H9 (cell line): ENCODE measurements at places on chromosomes 1 and 21. TPM values are rescaled to one million over a fixed set of nuclear protein-coding genes. Genes with fewer than 3 reads are reported as not detected.

UBE2G2 gene
- 106 and 121 TPM in 2 replicates for total RNA-seq

FCGR3A gene
- not detected in 2 replicates for total RNA-seq

RGSL1 gene
- not detected in 2 replicates for total RNA-seq

SPRR1B gene
- not detected in 2 replicates for total RNA-seq

NOS1AP gene
- 8.1 and 8.4 TPM in 2 replicates for total RNA-seq

TRAPPC10 gene
- 27.9 and 32.9 TPM in 2 replicates for total RNA-seq

PROX1 gene
- total RNA-seq: 0.72 and 0.83 TPM in 2 replicates

DNAJC6 gene
- total RNA-seq: 2.2 TPM in 2 replicates

ZNF593OS gene
- not detected in 2 replicates for total RNA-seq

OR2T11 gene
- not detected in 2 replicates for total RNA-seq

GRCh38 chr1:173436841-173437428 lies 40.2 kb upstream of the PRDX6 start:
- DNase-seq: no peak

GRCh38 chr1:175355414-175355813 lies 162.8 kb upstream of the KIAA0040 start:
- DNase-seq: no peak

- no peak for DNase-seq
These were observed 175.2 kb downstream of the TYW3 start for GRCh38 chr1:74908131-74908530.

DNA sequence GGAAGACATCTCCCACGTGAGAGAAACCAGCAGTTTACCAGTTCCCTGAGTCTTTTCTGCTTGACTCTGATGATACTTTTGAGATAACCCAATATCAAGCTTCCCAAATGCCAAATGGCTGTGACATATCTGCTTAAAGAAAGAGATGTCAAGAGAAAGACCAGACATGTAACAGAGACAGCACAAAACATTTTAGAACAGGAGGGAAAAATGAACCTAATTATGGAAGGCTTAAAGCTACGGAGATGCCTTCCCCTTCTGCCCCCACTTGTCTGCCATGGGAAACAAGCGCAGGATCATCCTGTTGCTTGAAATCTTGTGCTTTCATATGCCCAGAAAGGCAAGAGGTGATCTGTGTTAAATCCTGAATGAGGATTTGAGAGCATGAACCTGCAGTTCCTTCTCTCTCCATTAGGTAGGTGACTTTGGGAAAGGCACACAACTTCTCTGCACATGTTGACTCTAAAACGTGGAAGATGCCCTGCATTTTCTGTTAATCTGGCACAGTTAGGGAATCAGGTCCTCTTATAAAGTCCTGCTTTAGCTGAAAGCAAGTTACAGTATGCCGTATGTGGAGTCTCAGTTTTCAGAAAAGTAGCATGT lies 46.7 kb upstream of the MTR start:
- no peak for DNase-seq

GRCh38 chr1:39852214-39852791 lies 31.0 kb downstream of the TRIT1 start:
- no peak for DNase-seq

DNA sequence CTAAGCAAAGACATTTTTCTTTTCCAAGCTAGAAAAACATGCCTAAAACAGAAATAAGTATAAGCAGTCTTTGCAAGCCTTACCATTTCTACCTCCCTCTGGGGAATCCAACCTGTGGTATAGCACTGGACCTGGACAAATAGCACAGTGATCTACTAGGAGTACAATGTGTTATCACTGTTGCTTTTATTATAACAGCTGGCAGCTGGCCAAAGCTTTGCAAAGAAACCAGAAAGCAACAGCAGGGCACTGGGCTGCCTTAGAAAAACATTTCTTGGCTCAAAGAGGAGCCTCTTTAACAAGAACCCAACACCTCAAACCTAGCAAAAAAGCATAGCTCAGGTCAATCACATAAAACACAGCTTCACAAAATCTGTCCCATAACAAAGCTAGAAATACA lies 294.5 kb upstream of the GREM2 start:
- DNase-seq: no peak

GRCh38 chr1:12114916-12115315 lies 51.8 kb downstream of the TNFRSF8 start:
- no peak for DNase-seq

DNA sequence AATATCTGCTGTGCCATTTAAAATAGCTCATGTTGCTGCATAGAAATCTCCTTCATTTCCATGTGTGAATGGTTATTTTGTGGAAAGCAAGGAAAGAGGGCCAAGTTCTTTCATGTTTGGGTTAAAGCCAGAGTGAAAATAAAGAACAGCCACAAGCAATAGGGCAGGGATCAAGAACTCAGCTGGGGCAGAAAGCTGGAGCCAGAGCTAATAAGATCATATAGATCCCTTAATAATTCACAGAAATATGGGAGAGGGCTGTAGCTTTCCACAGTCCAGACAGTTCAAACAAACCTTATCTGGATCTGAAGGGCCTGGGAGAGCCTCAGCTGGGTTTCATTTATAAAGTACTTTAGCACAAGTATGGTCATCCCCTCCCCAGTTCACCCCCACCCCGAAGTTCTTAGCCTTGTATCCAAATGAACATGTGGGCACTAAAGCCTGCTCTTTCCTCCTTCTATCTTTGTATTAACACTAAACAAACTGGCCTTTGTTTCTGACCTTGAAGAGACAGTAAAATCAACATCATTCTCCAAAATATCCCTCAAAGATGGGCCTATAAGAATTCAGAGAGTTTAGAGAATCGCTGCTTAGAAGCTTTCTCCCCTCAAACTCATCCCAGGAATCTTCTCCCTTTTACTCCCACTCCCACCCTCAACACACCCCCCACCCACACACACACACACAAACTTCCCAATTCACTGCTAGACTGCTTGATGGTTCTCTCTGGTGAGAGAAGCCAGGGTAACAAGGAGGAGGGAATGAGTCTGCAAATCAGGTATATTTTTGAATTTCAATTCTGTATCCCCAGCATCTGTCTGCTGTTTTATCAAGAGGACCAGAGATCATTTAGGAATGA lies 41.7 kb downstream of the UTP25 start:
- DNase-seq: no peak

DNA sequence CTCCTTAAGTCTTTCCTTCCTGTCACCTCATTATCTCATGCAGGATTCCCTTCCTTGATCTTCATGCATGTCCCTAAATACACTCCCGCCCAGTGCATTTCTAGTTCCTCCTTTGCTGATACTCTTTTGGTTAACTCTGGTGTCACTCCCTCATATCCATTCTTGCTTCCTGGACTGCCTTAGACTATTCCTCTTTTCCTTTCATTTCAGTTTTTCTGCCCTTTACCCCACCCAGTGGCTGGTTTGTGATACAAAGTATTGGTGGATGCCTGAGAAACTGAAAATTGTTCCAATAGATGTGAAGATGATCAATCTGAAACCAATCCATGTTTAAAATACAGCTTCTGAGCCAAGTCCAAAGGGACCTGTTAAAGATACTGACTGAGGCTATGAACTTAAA lies 553.8 kb upstream of the CAMK1G start:
- DNase-seq: no peak

DNA sequence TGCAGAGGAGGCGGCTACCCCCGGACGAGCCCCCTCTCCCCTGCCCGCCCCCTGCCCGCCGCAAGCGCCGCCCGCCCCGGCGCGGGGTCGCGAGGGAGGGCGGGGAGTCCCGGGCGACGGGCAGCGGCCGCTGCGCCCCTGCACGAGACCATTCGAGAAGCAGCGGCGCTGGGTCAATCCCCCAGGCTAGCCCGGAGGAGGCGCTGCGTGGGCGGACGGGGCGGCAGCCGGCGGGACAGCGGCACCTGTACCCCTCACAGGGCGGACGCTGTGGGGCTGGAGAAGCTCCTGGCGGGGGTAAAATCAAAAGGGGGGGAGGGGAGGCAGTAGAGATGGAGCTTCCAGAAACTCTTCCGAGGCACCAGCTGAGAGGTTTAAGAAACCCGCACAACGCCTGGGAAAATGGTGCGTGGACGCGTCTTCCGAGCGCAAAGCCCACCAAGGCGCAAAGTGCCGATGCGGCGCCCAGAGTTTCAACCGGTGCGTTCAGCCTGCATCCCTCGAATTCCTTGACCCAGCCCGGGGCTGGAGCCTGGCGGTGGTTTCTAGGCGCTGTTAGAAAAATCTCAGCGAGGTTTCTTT lies at the start of gene PLPPR5:
PLPPR5 (minus strand) TSS at position 1 of the 582 bp plus-strand sequence. CDS start 190 bp downstream, outside the sequence.
- peak; percentile 61 for DNase-seq

GRCh38 chr1:41735139-41735538 lies 183.6 kb downstream of the HIVEP3 start:
- no peak for DNase-seq

- DNase-seq: no peak
These were observed 8.5 kb downstream of the ZBTB48 start for GRCh38 chr1:6588128-6588892.

DNA sequence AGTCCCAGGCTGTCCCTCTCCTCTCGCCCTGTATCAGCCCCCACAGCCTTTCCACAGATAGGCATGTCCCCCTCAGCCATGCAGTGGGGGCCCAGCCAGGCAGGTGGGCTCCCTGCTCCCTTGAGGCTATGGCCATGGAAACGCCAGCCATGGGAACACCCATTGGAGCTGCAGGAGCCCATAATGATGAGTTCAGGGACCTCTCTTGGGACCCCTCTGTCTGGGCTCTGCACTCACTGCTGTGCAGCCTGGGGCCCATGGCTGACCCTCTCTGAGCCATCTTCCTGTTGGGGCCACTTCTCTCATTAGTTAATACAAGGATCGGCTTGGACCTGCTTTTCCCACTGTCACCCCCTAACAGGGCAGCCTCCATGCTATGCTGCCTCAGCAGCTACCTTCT lies 33.2 kb downstream of the WNT3A start:
- no peak for DNase-seq

DNA sequence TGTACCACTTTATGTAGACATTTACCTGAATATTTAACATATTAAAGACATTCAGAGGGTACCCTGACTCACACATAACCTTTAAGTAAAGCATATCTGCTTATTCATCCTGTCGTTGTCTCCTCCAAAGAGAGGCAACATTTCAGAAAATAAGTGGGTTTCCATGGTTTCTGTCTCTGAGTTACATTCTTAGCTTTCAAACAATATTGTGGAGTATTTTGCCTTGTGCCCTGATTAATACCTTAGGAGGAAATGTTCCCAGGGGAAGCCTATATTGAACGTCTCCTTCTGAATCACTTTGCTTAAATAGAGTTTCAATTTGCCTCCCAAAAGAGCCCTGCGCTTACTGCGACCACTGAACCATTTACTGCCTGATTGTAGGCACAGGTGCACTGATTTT lies 26.1 kb downstream of the PALMD start:
- no peak for DNase-seq

DNA sequence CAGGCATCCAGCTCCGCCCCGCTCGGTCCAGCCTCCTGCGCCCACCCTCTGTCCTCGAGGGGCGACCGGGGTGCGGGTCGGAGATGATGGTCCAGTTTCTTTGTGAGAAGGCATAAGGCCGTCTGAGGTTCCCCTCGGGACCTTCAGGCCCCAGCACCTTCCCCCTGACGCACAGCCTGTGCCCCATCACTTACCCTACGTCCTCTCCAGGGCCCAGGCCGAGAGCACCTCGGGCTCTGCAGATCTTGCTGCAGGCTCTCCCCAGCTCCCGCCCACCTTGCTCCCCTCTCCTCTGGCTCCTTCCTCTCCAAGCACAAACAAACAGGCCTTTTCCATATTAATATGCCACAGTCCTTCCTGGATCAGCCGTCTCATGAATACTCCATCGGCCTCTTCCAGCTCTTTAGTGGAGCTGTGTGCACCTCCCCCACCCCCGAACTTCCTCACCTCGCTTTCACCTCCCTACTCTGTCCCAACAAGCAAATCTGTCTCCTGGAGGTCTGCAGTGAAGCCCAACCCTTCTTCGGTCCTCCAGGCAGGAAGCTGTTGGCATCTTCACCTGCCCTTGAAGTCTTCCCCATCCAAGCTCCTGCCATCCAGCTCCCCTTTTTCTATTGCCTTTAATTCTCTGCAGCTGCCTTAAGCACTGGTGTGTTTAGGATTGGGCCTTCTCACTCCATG lies 448 bp upstream of the COL9A2 start:
- peak; percentile 61 for DNase-seq

DNA sequence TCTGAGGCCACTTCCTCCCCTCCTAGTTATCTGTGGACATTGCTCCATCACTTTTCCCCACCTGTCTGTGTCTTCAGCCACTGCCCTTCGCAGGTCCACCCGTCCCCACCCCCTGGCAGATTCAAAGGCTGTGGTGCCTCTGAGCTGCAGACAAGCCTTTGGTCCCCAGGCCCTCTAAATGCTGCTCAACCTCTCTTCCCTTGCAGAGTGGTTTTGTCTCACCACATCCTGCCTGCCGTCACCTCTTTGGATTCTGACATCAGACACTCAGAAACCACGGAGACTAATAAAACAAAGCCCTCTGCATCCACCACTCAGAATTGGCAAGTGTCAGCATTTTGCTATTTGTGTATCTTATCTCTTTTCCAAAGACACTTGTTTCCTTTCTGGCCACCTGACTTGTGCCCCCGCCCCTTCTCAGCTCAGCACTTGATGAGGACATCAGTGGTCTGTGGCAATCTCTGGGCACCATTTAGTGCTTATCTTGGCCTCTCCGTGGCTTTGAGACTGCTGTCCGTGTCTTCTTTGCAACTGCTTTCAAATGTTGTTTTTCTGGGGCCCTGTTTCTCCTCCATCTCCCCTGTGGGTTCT lies 7.7 kb downstream of the CNIH3 start:
- DNase-seq: no peak

- no peak for DNase-seq
These were observed 630.0 kb upstream of the ADGRL2 start for GRCh38 chr1:81170721-81171120.

DNA sequence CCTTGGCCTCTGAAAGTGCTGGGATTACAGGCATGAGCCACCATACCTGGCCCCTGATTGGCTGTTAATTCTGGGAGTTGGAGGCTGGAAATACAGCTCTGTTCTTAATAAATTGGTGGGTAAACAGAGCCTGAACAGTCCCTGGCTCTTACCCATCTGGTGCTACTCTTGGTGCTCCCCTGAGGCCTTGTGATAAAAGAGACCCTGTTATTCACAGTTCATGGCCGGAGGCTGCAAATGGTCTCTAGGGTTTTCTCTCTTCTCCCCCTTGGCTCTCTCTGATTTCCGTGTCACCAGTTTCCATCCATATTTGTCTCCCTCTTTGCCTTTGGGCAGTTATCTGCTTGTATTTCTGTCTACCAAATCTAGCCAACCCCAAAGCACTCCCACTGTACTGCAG lies 17.2 kb downstream of the NFASC start:
- DNase-seq: no peak

GRCh38 chr1:29713857-29714256 lies 477.5 kb downstream of the PTPRU start:
- no peak for DNase-seq

DNA sequence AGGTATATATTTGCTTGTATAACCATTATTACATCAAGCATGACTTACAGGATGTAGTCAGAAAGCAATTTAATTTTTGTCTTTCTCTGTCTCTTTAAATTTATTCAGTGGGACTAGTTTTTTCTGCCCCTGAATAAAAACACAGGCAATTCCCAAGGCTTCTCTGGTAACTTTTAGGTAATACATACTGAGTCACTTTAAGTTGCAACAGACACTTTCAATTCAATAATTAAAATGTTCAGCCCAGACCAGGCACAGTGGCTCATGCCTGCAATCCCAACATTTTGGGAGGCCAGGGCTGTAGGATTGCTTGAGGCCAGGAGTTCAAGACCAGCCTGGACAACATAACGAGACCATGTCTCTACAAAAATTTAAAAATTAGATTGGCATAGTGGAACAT lies 12.3 kb downstream of the SLC44A3 start:
- no peak for DNase-seq

- DNase-seq: no peak
These were observed 992 bp downstream of the S100A7A start for GRCh38 chr1:153417136-153417888.
